Epithelial cell of prostate (primary cell): ENCODE measurements at places on chromosomes 12 and 14.
A peak's percentile ranks its signal among the peaks of the same experiment; 100 is the strongest.

- DNase-seq = no peak
Measured at GRCh38 chr12:42421844-42422779, 96.1 kb downstream of the PPHLN1 start.

GRCh38 chr12:107503887-107504885 lies 181.4 kb upstream of the PWP1 start:
- no peak for DNase-seq

- no peak for DNase-seq
Measured at GRCh38 chr14:102392506-102392905, 29.8 kb downstream of the TECPR2 start.

DNA sequence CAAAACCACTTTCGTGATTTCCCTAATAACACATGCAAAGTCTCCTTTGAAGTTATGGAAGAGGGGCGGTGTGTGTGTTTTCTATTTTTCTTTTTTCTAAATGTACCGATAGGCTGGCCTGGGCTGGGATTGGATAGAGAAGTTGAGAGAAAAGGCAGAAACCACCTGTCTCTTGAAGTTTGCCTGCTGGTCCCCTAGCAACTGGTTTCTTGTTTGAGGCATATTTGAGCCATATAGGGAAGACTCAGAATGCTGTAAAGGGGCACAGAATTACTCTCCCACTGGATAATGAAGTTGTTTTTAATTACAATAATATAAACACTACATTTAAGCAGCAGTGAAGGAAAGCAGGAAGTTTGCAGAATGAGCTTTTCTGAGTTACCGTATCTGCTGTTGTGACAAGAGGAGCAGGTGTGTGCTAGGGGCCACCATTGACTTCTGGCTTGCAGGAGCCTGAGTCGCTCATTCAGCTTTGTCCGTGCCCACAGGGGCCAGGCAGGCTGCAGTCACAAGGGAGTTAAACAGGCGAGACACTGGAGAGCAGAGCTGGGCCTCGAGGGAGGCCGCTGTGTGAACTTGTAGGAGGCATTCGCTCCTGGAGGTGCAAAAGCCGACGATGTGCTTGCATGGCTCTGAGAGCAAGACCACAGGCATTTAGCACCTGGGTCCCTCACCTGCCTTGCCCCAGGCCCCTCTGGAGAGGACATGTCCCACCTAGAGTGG lies 173.8 kb upstream of the RGS6 start:
- DNase-seq = no peak

- DNase-seq = no peak
Measured at GRCh38 chr14:83379436-83379835, 1845.8 kb upstream of the SEL1L start.

GRCh38 chr12:114799574-114800487 lies 115.9 kb upstream of the TBX3 start:
- no peak for DNase-seq

DNA sequence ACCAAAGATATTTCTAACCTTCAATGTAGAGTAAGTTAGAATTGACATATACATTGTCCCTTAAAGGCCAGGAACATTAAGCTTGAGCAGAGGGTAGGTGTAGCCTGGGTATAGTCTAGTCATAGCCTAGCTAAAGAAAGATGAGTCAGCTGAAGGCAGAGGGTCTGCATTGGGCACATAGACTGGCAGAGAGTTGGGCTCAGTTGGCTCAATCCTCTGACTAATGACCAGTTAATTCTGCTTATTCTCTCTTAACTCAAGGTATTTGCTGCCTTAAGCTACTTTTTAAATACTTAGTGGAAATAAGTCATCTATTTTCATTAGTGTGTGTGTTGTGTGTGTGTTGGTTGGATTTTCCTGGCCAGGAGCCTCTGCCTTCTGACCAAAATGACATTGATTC lies 467.1 kb downstream of the RAD51B start:
- no peak for DNase-seq

- no peak for DNase-seq
Measured at GRCh38 chr14:64196814-64197411, 97.3 kb downstream of the ESR2 start.

GRCh38 chr12:124837958-124838803 lies 25.5 kb downstream of the SCARB1 start:
- DNase-seq = peak; percentile 95

DNA sequence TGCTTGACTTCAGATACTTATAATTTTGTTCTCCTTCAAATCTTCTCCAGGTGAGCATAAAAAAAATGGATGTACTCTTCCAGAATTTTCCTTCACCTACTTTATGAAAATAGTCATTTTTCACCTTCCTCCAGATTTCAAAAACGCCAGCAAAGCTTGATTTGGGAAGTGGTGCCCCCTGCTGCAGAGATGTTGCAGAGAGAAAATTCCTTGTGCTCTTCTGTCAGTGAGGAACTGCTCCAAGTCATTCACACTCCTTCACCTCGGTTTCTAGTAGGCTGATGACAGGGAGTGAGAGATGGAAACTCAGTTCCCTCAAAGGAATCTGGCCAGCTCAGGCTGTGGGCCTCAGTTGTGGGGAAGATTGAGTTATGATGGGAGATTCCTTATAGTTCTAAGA lies 24.2 kb upstream of the RNASE3 start:
- no peak for DNase-seq

DNA sequence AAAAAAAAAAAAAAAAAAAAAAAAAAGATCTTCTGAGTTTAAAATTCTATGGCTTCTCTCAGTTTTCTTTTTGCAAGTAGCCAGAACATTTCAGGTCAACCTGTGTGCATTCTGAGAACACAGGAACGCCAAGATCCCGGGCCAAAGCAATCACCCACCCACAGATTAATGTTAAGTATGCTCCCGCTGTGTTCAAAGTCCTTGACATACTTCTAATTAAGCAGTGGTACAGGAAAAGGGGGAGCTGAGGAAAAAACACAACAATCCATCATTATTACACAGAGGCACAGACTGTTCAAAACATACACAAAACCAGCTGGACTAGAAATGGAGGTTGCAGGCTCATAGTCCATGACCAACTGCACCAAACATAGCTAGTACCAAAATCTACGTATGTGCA lies 2.8 kb downstream of the FBXO21 start:
- no peak for DNase-seq

DNA sequence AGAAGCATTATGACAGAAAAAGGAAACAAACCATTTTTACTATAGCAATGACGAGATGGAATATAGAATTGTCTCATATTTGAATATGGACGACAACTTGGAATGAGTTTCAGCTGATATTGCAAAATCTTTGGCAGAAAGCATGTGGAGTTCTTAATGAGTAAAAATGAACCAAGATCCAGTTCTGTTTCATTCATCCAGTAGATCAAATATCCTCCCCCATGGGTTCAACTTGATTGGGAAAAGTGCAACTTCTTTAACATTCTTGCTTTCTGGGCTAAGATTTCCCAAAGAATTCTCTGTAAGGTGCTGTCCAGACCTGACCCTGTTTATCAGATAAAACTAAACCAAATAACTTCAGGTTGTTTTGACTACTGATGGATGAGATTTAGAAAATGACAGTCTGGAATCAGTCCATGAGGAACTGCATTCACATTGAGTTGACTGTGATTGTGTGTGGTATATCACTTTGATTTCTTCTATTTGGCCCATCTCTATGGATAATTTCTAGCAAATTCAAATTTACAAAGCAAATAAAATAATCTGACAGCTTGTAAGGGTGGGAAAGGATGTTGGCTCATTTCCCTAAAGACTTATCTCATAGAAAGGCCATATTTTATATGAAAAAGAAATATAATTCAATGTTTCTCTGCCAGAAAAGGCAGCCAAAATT lies 267.4 kb downstream of the ADAMTS20 start:
- no peak for DNase-seq

- no peak for DNase-seq
Measured at GRCh38 chr14:64945431-64946178, 3.1 kb upstream of the GPX2 start.

GRCh38 chr12:111429828-111430432 lies 24.2 kb downstream of the SH2B3 start:
- no peak for DNase-seq

- no peak for DNase-seq
Measured at GRCh38 chr12:13307143-13307816, 110.8 kb downstream of the EMP1 start.

DNA sequence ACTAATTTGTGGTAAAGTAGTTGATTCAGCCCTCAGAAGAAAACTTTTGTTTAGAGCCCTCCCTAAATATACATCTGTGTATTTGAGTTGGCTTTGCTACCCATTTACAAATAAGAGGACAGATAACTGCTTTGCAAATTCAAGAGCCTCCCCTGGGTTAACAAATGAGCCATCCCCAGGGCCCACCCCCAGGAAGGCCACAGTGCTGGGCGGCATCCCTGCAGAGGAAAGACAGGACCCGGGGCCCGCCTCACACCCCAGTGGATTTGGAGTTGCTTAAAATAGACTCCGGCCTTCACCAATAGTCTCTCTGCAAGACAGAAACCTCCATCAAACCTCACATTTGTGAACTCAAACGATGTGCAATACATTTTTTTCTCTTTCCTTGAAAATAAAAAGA lies 2.7 kb downstream of the FZD10 start:
- DNase-seq = no peak

- DNase-seq = peak; percentile 93
Measured at GRCh38 chr12:89236748-89237383, 115.4 kb downstream of the DUSP6 start.

- DNase-seq = no peak
Measured at GRCh38 chr12:29731591-29731990, 52.2 kb downstream of the TMTC1 start.

- DNase-seq = peak; percentile 65
Measured at GRCh38 chr14:80003138-80003537, 208.2 kb downstream of the DIO2 start.

GRCh38 chr12:22461786-22462185 lies 82.6 kb downstream of the C2CD5 start:
- no peak for DNase-seq

DNA sequence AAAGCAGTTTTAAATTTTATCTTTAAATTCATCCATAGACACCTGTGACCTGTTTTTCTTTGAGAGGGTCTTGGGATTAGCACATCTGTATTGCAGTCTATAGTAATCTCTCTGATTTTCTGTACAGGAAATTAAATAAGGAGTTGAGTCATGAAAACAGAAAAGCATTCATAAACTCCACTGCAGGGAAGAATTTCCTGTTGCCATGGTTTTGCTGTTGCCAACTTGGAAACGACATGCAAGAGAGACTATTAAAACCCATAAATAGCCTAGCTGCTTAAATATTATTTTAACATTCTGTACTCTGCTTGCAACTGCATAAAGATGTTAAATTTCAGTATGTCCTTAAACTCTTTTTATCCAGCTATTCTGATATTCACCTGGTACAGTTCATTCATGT lies 281.0 kb upstream of the RGS6 start:
- no peak for DNase-seq

DNA sequence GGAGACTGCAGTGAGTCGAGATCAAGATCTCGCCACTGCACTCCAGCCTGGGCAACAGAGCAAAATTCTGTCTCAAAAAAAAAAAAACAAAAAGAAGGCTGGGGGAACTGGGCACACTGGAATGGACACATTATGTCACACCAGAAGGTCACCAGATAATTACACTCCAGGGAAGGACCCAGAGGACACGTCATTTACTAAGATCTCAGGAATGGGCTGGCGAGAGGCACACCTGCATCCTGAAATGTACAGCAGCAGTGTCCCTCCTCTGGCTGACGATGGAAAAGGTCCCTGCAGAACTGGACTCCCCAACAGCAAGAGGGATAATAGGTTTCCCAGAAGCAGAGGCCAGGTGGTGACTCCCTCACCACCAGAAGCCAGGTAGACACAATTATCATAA lies 243.5 kb downstream of the BCL11B start:
- no peak for DNase-seq

- no peak for DNase-seq
Measured at GRCh38 chr12:79360286-79360685, 330.5 kb downstream of the PAWR start.

- no peak for DNase-seq
Measured at GRCh38 chr14:32590157-32590556, 261.1 kb downstream of the AKAP6 start.

DNA sequence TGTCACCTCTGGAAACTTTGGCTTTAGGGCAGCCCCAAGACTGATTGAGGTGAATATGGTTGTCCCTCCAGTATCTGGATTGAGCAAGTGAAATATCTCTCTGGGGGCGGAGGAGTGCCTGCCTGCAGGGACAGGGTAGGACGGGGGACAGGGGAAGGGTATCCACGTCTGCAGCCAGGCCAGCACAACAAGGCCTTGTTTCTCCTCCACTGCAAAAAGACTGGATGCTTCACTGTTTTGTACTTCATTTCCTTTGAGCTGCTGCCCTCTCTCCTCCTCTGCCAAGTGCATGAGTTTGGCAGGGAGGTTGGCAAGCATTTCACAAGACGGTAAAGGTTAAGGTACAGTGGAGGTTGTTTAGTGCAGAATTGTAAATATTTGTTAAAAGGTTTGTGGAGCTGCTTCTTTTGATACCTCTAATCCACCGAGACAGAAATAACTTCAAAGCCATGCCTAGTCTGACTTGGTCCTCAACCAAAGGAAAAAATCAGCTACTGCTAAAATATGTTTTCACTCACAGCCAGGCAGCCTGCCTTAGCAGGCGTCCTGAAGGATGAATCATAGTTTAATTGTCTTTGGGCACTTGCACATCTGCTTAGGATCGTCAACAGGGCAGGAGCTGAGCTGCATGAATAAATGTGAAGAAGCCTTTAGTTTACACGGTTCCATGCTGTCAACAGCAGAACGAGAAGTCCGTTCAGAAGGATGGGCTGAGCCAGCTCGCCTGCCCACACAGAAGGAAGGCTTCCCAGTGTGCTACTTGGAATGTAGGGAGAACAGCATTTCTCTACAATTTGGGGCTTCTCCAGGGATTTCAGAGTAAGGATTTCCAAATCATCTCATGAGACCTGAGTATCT lies 269.7 kb downstream of the TTC6 start:
- DNase-seq = peak; percentile 29

DNA sequence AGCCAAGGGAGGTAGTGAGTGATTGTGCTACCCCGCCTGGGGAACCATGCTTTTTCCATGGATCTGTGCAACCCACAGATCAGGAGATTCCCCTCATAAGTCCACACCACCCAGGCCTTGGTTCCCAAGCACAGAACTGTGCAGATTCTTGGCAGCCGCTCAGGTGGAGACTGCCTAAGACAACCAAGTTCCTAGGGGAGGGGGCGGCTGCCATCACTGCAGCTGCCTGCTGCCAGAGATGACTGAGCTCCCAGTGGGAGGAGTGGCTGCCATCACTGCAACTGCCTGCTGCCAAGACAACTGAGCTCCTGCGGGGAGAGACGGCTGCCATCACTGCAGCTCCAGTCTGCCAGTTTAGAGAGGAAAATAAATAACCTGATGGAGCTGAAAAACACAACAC lies 138.3 kb upstream of the GARIN2 start:
- no peak for DNase-seq
